Stimulated activated CD4-positive, alpha-beta T cell treated with anti-CD3 and anti-CD28 coated beads, Interleukin-15, amount 100 ng/mL, for 1 hour (primary cell): ENCODE measurements at places on chromosomes 11 and 22.
A peak's percentile ranks its signal among the peaks of the same experiment; 100 is the strongest.

DNA sequence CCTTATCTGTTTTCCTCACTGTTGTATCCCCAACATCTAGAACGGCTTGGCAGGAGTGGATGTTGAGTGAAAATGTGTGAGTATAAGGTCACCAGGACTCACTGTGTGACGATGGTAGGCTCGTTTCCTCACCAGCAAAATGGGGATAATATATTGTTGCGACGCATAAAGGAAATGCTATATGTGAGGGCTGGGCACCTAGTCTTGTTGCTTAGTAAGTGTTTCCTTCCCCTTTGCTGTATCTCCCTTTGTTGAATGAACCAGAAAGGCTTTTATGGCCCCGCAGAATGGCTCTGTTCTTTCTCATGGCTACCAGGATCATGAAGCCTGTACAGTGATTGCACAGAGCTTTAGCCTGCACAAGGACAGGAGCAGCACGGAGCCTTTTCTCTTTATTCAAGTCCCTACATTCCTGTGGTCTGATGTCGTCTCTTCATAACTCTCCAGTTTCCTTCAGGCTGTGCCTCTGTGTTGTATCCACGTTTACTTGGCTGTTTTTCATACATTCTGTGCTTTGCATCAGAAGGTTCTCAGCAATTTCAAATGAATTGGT, 5.4 kb downstream of the TNRC6B start:
- DNase-seq: no peak

DNA sequence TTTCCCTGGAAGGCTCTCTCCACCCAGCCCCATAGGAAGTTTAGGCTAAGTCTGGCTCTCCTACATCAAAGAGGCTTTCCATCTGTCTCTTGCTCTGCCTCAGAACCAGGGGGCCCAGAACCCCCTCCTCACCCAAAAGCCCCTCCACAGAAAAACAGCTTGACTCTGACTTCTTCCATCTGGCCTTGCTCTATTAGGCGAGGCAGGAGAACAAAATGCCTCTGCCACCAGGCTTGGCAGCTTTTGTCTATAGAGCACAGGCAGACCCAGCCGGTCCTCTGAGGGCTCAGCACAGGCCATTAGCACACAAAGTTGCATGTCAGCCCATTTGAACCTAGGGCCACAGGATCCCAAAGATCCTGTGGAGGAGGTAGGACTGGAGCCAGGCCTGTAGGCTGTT, 75.7 kb upstream of the SUSD2 start:
- DNase-seq: no peak

- no peak for DNase-seq
These were observed 8.3 kb upstream of the FOLR2 start for GRCh38 chr11:72208281-72208680.

DNA sequence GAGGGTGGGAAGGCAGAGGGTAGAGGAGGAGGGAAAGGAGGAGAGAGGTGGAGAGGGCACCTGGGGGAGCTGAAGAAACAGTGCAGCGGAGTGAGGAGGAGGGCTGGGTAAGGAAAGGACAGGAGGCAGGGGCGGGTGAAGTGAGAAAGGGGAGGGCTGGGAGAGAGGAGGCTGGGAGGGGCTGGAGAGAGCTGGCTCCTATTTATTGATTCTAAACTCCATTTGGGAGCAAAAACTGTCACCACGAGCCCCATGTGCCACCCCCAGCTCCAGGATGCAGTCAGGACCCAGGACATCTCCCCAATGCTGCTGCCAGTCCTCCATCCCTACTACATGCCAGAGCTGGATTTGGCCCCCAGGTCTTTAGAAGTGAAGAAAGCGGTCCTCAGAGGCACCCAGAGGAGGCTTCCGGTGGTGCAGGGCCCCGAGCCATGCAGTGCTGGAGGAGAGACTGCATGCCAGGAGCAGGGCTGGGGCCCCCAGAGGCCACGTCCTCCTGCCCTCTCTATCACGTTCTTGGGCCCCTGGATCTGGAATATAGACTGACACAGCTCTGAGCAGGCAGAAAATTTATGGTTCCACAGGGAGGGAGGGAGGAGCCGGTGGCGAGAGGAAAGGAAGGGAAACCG, 53.7 kb downstream of the SLC22A12 start:
- no peak for DNase-seq

DNA sequence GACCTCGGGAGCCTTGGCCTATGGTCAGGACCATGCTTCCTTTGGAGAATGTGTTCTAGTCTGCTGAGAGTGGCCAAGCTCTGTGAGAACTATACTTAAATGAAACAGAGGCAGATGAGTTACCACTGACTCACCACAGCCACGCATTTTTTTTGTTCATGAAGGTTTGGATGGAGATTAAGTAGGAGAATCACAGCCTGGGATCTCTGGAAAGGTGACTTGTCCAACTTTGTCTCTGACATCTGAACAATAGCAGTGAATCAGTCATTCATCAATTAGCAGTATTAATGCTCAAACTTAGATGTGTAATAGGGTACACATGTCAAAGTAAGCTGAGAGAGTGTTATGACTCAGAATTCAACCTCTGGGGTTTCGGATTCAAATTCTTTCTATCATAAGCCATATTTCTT, 100.7 kb upstream of the ANO3 start:
- DNase-seq: no peak

DNA sequence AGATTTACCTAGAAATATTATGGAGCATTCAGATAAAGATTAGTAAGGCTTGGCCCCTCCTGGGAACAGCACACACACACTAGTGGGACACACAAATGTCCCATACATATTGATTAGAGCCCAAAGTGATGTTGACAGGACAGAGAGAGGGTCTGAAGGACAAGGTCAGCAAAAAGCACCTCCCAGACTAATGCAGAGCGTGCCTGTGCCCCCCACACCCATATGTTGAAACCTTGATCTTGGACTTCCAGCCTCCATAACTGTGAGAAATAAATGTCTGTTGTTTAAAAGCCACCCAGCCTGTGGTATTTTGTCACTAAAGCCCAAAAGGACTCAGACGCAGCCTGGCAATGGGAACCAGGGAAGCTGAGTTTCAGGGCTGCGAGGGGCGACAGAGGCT, 27.6 kb downstream of the LRFN4 start:
- DNase-seq: no peak

- peak; percentile 31 for DNase-seq
These were observed 40.0 kb upstream of the CREB3L1 start for GRCh38 chr11:46237248-46238077.

- DNase-seq: no peak
These were observed 8.0 kb upstream of the AHNAK start for GRCh38 chr11:62554387-62555167.

GRCh38 chr22:39567135-39567946, 3.2 kb upstream of the CACNA1I start:
- peak; percentile 7 for DNase-seq

DNA sequence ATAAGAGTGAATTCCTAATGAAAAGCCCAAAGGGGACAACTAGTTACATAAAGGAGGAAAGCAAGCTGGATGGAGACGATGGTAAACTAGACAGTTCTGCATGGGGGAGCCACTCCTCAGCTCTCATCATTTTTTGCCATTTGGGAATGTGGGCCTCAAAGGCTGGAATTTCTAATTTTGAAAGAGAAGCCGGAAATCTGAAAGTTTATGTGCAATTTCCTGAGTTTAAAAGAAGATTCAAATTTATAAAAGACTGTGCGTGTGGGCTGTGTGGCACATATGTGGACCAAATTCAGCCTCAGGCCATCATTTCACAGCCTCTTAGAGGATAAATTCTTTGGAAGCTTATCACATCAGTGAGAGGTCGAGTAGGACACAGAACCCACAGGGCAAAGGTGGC, 18.3 kb upstream of the CRY2 start:
- no peak for DNase-seq

GRCh38 chr11:99368583-99368982, 347.8 kb downstream of the CNTN5 start:
- no peak for DNase-seq

- no peak for DNase-seq
These were observed 132.2 kb downstream of the NAV2 start for GRCh38 chr11:19844806-19845205.

- DNase-seq: no peak
These were observed 256.9 kb downstream of the SOX6 start for GRCh38 chr11:16099343-16099900.

GRCh38 chr22:17638182-17638431, 450 bp upstream of the BCL2L13 start:
- DNase-seq: no peak

DNA sequence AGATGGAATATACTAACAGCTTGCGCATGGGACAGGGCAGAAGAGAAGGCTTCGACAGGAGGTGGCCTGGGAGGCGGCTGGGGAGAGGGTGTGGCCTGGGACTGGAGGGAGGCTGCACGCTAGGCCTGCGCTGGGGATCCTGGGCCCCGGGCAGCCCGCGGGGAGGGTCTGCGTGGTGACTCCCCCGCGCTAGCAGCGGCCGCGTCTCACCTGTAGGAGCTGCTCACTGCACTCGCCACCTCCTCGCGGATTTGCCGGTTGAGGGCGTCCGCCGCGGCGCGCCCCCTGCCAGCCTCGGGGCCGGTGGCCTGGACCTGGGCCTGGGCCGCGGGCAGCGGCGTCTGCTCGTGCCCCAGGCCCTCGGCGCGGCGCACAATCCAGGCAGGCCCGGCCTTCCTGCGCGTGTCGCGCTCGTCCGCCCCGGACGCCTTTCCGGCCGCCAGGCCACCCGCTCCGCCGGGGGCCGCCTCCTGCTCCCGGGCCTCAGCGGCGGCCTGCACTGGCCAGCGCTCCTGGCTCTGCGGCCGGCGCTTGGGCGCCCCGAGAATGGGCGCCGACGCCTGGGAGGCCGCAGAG, 1.5 kb downstream of the MAP6 start:
- DNase-seq: no peak

- no peak for DNase-seq
These were observed 375.1 kb downstream of the BUD13 start for GRCh38 chr11:116397602-116398084.

DNA sequence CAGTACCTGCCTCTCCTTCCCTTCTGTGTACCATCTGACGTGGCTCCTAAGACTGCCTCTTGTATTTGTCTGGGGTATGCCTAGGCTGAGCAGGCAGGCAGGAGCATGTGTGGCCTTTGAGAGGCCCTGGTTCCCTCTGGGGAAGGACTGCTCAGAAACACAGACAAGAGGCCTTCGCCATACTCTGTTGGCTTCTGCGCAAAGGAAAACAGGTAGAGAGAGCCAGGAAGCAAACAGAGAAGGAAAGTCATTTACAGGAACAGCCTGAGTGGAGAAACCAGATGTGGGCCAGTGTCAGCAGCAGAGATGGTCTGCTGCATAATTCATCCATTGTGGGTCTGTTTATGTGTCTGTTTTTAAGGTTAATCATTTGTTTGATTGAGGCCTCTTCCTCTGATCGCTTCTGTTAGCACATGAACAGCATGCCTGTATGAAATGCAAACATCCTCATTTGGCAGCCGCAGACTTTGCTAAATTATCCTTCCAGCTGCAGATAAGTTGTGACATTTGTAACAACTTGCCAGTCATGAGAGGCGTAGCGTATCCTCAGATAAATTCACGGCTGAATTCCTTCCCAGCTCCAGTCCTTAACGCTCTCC, 119.4 kb downstream of the GALNT18 start:
- DNase-seq: no peak

- DNase-seq: no peak
These were observed 21.9 kb upstream of the GRIA4 start for GRCh38 chr11:105588001-105588400.

- DNase-seq: no peak
These were observed 34.1 kb downstream of the RSPH14 start for GRCh38 chr22:23107487-23108248.

- no peak for DNase-seq
These were observed 40.5 kb downstream of the DKK3 start for GRCh38 chr11:11967669-11968510.

- DNase-seq: no peak
These were observed 74.8 kb downstream of the APOL5 start for GRCh38 chr22:35792506-35792905.

DNA sequence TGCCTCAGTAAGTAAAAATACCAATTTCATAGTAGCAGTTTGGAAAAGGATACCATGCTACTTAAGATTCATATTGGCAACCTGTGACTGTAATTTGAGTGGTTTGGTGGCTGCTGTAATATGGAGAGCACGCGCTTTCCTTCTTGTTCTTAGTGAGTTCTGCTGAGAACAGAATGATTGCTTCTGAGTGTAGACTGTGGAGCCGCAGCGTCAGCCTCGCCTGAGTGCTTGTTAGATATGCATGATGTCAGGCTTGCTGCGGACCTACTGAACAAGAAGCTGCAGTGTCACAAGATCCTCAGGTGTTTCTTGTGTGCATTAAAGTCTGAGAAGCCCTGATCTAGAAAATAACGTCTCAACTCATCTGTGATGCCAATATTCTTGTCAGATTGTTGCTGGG, 143.2 kb downstream of the ARHGAP42 start:
- DNase-seq: no peak

DNA sequence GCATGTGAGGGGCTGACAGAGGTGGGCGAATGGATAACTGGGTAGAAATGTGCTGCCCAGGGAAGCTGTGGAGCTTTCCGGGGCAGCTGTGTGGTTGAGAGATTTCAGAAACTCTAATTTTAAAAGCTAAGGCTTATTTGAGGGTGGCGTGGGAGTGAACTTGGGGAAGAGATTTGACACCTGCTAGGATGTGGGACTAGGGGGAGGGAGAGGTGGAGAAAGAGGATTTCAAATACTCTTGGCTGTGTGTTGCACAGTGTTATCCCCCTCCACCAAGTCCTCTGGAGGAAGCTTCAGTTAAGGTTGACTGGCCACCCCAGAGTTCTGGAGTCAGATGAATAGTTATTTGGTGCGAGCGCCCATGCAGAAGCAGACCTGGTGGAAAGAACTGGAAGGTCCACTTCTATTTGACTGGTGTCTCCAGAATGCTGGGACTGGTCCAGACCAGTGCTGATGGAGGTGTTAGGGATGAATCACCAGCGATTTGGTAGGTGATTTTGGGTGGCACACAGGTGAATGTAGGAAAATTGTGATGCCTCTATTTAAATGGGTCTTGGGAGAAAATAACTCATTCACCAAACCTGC, 72.8 kb upstream of the ALX4 start:
- DNase-seq: no peak

DNA sequence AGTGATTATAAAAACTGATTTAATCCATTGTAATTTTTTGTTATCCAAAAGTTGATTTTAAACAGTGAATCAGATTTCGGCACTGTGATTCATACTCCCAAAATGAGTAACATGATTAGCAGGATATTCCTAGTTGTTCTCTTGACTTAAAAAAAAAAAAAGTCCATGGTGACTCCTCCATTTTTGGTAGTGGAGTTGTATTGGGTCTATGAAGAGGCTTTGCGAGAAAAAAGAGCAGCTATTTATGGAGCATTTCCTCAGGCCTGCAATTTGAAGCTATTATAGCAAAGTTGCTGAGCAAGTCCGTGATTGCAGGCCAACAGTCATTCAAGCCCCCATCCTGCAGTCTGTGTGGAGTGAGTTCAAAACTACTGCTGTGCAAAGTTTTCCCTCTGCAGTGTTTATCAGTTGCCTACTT, 28.8 kb downstream of the YAP1 start:
- DNase-seq: no peak

DNA sequence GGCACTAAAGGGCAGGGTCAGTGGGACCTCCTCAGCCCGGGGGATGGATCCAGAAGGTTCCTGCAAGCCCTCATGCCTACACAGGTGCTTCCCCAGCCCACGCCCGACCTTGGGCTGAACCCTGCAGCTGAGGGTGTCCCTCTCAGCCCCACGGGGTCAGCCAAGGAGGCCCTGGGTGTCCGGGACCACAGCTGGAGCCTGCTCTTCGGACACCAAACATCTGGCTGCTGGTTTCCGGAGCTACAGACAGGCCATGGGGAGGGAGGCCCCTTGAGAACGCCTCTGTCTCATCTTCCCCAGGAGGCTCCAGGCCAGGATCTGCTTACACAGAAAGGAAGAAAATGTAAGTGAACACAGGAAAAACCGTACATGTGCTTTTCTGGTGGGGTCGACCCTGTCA, 355.7 kb downstream of the MN1 start:
- DNase-seq: no peak
